ENCODE measurements at places on chromosomes 7 and 10.

DNA sequence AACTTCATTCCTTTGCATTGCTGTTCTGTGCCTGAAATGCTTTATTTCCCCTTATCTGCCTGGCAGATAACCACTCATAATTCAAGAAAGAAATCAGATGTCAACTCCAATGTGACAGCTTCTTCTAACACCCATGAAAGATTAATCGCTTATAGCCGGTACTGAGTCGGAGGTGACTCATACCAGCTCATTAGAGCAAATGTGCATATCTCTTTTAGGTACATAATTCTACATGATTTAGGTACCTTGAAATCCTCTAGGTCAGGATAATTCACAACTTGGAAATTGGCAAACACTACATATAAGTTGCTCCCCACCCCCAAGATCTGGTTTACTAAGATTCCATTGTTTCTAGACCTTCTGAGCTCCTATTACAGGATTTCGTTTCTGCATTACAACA is 554.4 kb upstream of the SORCS1 start:
- no peak for DNase-seq

DNA sequence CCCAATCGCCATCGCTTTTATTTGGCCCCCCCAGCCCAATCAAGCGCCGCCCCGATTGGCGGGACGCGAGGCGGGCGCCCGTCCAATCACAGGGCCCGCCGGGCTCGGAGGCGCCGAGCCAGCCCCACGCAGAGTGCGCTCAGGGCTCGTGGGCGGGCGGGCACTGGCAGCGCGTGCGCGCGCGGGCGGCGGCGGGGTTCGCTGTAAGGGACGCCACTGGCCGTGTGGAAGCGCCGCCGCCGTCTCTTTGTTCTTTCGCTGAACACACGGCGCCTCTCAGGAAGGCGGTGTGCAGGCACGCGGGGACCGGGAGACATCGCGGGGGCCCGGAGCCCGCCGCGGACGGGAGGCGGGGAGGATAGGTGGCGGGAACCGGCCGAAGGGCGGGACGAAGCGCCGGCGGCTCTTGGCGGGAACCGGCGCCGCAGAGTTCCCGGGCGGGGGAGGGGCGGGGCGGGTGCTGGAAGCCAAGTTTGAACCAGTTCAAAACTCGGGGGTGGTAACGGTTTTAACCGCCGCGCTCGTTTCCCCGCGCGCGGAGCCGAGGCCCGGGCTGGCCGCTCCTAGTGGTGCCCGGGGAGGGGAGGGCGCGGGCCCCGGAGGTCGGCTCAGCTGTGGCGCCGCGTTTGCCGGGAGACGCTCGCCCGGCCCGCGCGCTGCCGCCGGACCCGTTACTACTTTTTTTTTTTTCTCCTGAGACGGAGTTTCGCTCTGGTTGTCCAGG is 370 bp upstream of the EZH2 start:
- DNase-seq, result peak; percentile 93

- DNase-seq, result no peak
Observed at GRCh38 chr10:63094405-63094804, 38.7 kb upstream of the NRBF2 start.

DNA sequence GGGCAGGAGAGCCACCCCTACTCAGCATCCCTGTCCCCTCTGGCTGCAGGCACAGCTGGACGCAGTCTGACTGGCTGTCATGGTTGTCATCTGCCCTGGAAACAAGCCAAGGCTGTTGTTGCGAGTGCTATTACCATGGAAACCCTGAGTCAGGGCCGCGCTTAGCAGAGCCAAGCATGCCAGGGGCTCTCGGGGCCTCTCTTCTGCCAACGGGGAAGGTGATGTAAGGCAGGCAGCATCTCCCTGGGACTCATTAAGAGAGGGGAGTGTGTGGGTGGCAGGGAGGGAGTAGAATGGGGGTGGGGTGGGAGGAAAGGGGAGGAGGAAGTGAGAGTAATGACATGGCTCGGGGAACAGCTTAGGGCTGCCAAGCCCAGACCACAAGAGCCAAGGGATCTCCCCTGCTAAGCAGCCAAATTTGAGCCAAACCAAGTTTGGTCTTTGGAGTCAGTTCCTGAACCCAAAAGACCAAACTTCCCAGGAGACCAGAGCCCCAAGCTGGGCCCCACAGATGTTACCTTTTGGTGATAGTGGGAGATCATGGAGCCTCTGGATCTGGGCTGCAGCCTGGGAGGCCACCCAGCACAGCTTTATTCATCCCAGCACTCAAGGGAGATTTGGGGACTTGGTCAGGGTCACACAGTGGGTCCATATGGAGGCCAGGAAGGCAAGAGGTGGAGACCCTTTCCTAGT is 67.6 kb downstream of the TMEM130 start:
- DNase-seq, result no peak

DNA sequence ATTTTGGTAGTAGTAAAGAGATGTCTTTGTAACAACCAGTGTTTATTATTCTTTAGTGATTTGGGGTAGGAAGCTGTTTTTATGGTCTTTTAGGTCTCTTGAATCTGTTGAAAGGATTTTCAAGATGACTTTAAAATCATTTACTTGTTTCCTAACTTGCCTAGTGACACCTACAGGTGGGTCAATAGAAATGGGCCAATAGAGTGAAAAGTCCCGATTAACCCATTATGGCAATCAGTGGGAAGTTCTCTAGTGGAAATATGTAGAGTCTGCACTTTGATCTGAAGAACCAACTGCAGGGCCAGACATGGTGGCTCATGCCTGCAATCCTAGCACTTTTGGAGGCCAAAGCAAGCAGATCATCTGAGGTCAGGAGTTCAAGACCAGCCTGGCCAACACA is 374.7 kb upstream of the BMPER start:
- DNase-seq, result no peak

DNA sequence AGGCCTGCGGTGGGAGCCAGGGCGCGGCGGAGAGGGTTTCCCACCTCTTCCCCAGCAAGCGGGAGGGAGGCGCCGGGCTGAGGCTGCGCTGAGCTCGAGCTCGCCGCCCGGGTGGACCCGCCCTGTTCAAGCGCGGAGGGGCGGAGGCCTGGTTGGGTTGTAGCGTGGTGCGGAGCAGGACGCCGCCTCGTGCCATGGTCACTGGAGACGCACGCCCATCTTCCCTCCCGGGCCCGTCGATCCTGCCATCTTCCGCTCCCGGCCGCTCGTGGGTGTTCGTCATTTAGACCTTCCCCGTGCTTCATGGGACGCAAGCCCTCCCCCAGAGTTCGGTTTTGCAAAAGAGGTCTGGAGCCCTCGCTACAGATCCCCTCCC is 9.3 kb upstream of the EN2 start:
- DNase-seq, result no peak

- no peak for DNase-seq
Observed at GRCh38 chr7:67729771-67730170, 733.1 kb downstream of the TYW1 start.

DNA sequence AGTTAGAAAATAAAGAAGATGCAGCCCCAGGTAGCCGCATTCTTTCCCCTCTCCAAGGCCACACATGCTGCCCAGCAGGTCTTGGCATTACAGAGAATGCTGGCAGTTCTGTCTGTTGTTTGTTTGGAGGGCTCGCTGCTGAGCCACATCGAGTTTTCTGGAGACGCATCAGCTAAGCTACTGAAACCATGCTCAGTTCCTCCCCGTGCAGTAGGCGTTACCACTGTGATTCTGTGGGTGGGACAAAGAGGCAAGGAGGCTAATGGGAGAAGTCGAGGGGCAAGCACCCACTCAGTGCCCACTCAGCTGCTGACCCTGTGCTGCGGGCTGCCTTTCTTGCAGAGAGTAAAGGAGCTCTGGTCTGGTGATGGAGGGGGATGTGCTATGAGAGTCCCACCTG is 15.5 kb upstream of the GTPBP4 start:
- DNase-seq, result no peak

Data from putamen (tissue), 1 donor.